ENCODE measurements at places on chromosomes 6 and 20.
A peak's percentile ranks its signal among the peaks of the same experiment; 100 is the strongest.

DNA sequence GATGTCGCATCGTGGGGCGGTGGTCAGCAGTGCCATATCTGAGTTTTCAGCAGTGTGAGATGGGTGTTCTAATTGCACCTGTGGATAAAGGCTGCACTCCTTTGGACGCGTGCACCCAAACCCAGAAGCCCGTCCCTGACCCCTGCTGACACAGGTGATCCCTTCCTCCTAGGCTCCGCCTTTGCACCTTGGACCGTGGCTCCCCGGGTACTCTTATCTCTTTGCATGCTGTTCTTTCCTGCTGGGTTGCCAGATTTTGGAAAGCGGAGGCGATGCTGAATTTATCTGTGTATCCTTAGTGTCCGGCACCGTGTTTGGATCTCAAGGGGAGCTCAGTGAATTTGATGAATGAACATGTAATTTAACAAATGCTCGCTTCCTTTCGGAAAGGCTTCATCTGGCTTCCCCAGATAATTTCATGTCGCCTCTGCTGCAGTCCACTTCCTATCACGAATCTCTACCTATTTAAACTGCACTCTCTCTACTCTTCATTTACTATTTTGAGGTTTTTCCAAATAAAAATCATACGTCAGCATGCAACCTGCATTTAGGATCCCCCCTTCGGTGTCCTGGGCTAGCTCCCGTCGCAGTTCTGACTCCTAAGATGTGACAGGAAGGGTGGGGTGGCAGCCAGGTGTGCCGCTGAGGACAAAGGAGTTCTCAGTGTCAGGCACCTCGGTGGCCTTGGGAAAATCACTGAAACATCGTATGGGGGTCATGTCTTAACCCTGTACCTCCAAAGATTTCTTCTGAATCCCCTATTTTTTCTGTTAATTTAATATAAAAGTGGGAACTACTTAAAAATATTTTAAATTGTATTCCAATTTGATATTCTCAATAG lies 753 bp upstream of the PERP start:
- no peak for DNase-seq

DNA sequence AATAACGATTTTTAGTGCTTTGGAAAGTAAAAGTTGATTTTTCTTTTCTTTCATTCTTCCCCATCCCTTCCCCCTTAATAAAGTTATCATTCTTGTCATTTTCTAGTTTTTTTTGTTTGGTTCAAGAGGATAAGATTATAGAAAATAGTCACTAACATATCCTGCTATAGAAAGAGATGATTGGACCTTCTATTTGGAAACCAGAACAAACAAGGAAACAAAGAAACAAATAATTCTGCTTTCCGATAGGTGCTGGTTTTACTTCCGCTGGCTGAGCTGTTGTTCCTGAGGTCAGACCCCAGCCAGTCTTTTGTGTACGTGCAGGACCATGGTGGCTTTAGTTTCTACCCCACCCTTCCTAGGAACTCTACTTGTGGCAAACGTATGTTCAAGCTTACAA lies at the start of gene CDH26:
Gene CDH26 (plus strand): TSS at position 301 of the 400 bp plus-strand sequence. CDS start 304 bp downstream, outside the sequence.
- no peak for DNase-seq

- DNase-seq: no peak
These were observed 219.5 kb downstream of the HACE1 start for GRCh38 chr6:104640150-104640700.

DNA sequence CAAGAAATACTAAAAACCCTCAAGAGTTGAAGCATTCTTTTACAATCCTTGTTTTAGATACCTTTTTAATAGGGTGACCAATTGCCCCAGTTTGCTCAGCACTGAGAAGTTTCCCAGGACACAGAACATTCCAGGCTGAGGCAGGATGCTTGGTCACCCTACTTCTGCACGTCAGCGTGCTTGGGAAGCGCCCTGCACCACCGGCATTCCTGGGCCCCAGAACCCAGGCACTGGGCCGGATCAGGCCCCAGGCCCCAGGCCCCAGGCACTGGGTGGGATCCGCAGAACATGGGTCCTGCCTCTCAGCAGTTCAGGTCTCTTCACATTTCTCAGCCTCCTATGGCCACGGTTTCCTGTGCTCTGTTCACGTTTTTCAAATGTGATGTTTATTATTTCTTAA lies 213.8 kb upstream of the QKI start:
- no peak for DNase-seq

DNA sequence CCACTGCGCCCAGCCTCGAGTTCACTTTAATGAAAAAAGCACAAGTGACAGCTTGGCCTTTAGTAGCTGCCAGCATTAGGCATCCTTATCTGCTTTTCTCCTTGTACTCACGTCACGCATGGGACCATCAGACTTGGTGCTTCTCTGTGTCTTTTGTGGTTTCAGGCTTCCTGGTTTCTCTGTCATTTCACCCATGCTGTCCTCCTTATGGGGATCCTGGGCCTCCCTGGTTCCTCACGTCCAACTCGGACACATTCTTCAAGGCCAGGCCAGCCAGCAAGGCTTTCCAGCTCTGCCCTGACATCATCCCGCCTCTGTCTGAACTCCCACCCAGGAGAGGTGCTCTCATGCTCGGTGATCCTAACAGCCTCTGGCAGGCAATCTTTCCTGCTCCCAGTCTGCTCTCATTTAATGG lies 83.2 kb downstream of the TIAM2 start:
- DNase-seq: no peak

DNA sequence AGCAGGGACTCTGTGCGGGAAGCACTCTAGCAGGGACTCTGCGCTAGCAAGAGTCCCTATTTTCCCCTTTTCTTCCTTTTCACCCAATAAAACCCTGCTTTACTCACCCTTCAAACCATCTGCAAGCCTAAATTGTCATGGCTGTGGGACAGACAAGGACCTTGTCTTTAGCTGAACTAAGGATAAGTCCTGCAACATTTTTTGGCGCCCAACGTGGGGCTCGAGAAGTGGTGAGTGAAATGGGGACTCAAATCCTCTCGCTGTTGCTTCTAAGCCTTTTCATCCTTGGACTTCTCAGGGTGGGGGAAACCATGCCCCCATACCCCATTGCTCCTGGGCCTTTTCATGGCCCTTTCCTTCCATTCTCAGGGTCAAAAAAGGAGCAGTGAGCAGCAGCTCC lies 46.4 kb downstream of the IMPG1 start:
- no peak for DNase-seq

DNA sequence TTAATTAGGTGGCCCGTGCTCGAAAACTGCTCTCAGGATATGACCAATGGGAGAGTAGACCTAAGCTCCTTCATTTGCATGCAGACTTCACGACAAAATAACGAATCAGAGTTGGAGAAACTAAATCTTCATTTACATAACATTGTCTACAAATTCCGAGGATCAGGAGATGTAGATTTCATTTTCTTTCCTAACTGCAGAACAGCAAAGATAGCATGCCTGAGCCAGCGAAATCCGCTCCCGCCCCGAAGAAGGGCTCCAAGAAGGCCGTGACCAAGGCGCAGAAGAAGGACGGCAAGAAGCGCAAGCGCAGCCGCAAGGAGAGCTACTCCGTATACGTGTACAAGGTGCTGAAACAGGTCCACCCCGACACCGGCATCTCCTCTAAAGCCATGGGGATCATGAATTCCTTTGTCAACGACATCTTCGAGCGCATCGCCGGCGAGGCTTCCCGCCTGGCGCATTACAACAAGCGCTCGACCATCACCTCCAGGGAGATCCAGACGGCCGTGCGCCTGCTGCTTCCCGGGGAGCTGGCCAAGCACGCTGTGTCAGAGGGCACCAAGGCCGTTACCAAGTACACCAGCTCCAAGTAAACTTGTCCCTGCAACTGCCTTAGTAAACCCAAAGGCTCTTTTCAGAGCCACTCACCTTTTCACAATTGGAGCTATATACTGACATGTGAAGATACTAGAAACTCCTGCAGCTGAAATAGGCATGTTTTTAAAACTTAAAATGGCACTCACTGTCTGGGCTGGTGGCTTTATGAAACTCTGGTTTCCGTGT lies 96.5 kb downstream of the HFE start:
- DNase-seq: no peak

- peak; percentile 24 for DNase-seq
These were observed 7.9 kb downstream of the PEX6 start for GRCh38 chr6:42970871-42971612.

- no peak for DNase-seq
These were observed 71.4 kb upstream of the TCF21 start for GRCh38 chr6:133817460-133818047.

GRCh38 chr6:79461205-79461604 lies 76.0 kb downstream of the LCA5 start:
- DNase-seq: no peak
